Right forelimb (tissue), 1 donor: ENCODE measurements at places on chromosomes 12 and 14.

DNA sequence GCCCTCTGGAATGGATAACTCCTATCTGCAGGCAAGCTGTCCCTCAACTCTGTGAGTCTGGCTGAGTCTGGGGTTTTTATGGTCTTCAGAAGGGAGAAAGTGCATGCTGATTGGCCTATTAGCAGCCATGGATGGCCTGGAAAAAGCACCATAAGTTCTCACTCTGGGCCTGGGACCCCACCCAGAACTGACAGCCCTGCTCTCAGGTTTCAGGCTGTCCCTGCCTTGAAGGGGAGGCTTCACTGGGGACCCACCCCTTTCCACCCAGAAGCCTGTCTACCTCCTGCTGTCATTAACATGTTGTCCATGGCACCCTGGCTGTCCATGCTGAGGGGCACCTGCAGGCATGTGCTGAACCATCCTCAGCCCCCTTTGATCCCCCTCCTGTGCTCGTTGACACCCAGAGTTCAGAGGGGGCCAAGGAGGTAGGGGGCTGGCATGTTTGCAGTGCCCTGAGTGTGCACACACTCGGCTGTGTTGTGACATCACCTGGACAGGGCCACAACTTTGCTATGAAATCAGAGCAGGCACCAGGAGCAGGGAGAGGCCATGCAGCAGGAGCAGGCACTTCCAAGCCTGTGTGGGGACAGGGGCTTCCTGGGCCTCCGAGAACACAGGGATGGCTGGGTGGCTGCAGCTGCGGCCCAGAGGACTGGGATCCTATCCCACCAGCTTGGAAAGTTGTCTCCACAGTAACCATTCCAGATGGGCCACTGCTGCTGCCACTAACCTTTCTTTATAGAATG, 84.7 kb downstream of the ACSS3 start:
- DNase-seq, result no peak

GRCh38 chr12:3091382-3092241, 14.4 kb downstream of the TSPAN9 start:
- no peak for DNase-seq

DNA sequence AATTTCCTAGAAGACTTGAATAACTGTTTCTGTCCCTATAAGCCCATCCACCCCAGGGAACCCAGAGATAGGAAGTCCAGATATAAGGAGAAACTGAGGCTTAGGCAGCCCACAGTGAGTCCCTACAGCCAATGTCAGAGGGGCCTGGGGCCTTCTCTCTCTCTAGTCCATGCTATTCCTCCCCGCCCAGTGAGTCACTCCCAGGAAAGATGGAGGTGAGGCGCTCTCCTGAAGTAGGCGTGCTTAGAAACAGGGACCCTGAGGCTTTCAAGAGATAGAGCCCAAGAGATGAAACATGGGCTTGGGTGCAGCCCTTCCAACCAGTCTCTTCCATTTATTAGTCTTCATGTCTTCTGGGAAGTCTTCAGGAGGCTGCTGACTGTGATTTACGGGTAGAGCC, 2.3 kb upstream of the SMUG1 start:
- DNase-seq, result no peak

DNA sequence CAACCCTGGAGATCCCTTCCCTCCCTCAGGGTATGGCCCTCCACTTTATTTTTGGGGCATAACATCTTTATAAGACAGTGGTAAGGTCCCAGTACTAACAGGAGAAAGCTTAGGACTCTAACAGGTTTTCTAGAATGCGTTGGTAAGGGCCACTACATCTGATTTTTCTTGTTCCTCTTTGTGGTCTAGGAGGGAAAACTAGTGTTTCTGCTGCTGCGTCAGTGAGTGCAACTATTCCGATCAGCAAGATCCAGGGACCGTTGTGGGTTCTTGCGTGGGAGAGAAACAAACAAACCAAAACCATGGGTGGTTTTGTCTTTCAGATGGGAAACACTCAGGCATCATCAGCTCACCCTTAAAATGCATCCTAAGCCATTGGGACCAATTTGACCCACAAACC, 123.6 kb upstream of the SLC16A7 start:
- DNase-seq, result no peak

DNA sequence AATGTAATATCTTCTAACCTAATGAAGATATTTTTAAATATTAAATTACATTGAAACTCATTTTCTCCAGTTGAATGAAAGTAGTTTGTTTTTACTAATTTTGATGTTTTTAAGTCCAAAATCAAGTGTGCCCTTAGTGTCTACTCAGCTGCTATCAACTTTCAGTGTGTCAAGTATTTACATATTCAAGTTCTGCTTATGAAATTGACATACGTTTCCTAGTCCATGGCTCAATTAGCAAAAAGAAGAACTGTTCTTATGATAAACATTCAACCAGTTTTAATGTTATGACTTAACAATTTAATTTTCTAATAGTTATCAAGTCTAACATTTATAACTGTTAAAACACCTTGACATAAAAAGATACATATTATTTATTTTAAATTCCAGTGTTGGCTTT, 137.1 kb downstream of the DUSP6 start:
- no peak for DNase-seq

- DNase-seq, result no peak
These were observed 42.9 kb downstream of the CMAS start for GRCh38 chr12:22088886-22089285.

DNA sequence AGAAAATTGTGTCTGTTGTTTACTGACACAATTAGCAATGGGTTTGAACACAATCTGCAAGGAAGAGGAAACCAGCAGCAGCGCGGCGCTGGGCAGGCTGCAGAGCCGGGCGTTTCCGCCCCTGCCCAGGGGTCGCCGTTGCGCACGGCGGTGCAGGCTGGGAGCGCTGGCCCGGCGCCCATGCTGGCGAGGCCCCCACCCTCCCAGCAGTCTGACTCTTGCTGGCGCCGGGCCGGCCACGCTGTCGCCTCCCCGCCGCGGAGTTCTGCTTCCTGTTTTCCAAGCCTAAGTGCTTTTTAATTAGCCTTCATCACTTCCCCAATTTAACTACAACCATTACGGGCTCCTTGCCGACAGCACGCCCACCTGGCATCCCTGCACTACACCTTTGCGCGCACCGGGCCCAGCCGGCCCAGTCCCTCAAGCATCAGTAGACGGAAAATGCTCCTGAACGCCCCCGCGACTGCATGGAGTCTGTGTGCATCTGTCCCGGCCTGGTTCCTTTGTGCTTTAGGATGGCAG, 212.1 kb downstream of the GXYLT1 start:
- peak; percentile 76 for DNase-seq

- no peak for DNase-seq
These were observed 18.0 kb downstream of the TMEM63C start for GRCh38 chr14:77199590-77199989.

DNA sequence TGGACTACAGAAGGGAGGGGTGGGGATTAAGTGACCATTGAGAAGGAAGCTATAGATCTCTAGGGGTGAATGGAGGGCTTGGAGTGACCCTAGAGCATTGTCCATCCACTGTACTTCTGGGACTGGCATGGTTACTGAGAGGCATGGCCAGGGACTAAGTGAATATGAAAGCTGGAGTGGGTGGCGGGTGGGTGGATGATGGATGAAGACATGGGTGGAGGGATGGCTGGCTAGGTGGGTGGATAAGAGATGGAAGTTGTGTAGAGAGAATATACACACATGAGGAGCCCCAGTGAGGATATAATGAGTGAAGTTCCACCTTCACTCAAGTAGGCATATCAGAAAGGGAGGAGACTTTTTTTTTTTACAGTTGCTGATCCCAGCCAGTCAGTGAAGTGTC, 65.5 kb upstream of the NRXN3 start:
- no peak for DNase-seq

- no peak for DNase-seq
These were observed 88.1 kb downstream of the DNAI7 start for GRCh38 chr12:25106818-25107217.

GRCh38 chr14:81066672-81067071, 111.3 kb downstream of the TSHR start:
- DNase-seq, result no peak

- DNase-seq, result no peak
These were observed 2.2 kb upstream of the EP400 start for GRCh38 chr12:131947482-131948027.

DNA sequence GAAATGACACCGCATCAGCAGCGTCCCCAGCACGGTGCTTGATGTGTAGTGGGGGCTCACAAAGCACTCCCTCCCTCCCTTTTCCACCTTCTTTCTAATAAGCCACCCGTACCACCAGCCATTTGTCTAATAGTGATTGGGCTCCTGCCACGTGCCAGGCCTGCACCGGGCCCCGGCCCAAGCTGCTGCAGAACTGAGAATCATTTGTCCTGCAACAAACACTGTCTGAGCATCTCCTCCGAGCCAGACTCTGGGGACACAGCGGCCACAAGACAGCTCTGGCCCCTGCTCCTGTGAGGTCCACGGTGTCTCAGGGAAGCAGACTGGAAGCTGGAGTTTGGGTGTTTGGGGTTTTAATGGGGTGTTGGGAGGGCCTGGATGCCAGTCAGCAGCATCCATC, 43.9 kb downstream of the MVK start:
- DNase-seq, result no peak

- no peak for DNase-seq
These were observed 9.7 kb upstream of the RAN start for GRCh38 chr12:130862161-130862560.

DNA sequence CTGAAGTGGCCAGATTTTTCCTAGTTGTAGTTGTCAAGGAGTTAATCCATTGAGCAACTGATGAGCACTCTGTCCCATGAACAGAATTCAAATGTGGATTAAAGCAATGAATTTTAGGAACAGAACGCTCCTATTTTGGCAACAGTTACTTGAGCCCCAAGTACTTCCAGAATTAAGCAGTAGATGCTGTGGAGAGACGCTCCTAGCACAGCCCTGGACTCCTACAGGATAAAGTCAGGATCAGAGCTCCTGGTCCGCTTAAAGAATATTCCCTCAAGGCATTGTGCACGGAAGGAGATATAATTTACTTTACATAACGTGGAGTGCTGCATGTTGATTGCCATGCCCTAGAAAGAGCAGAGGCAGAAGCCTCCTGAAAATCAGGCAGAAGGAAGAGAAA, 53.4 kb downstream of the FLRT2 start:
- no peak for DNase-seq

GRCh38 chr12:28844718-28845117, 304.4 kb upstream of the FAR2 start:
- no peak for DNase-seq

DNA sequence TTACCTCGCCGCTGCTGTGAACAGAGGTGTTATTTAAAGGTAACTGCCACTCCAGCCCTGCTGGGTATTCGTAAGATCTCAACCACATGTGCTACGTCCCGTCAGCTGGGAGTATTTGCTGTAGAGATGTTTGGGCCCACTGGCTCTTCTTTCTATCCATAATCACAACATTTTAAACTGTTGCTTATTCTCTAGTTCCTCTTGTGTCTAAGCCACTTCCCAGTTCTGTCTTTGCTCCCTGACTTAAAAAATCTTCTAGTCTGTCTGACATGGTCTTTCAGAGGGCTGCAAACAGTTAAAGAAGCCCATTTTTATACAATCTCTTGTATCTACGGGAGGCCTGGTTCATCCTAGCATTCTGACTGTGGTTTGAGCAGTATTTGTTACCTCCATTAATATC, 33.2 kb upstream of the HELB start:
- no peak for DNase-seq

GRCh38 chr14:101711041-101711856, 50.3 kb upstream of the PPP2R5C start:
- no peak for DNase-seq

GRCh38 chr12:89695830-89696229, 12.8 kb downstream of the ATP2B1 start:
- DNase-seq, result no peak

DNA sequence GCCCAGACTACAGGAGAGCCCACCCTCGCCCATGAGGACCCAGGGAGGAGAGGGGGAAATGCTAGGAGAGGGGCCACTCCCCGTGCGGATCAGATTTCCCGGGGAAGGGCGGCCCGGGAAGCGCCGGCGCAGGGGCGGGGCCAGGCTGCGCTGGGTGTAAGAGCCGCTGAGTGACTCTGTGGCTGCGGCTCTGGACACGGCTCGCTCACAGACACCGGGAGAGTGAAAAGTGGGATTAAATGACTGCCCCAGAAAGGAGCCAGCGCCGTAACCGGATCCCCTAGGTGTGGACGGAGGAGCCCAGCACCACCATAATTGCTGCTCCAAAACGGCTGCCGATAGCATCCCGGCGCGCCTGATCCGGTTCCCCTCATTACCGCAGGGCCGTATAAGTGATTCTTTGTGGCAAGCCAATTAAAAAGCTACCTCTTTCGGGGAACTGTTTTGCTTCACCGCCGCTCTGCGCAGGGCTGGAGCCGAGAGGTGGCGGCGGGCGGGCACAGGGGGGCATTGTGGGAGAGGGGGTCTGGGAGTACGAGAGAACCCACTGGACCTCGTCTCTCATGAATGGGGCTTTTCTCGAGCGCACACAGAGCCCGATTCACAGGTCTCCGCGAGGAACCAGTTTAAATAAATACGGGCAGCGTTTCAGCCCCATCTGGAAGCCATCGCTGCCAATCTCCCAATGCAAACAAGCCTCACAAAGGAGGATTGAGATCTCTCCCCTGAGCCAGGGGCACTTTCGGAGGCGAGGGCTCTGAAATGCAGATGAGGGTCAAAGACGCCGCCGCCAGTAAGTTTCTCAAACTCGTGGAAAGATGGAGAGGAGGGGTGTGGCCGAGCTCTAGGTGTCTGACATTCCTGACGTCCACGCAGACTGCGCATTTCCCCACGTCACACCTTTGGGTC, 2.5 kb downstream of the COL2A1 start:
- DNase-seq, result peak; percentile 82

DNA sequence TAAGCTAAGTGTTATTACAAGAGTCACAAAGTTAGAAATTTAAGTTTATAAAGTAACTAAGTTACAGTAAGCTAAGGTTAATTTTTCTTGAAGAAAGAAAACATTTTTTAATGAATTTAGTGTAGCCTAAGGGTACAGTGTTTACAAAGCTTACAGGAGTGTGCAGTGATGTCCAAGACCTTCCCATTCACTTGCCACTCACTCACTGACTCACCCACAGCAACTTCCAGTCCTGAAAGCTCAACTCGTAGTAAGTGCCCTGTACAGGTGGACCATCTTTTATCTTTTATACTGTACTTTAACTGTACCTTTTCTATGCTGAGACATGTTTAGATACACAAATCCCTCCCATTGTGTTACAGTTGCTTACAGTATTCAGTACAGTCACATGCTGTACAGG, 60.9 kb upstream of the TMEM263 start:
- DNase-seq, result no peak

- DNase-seq, result peak; percentile 72
These were observed 313.1 kb downstream of the GALC start for GRCh38 chr14:87679866-87680265.

GRCh38 chr14:101022916-101023435, 119.5 kb upstream of the RTL1 start:
- DNase-seq, result peak; percentile 25

DNA sequence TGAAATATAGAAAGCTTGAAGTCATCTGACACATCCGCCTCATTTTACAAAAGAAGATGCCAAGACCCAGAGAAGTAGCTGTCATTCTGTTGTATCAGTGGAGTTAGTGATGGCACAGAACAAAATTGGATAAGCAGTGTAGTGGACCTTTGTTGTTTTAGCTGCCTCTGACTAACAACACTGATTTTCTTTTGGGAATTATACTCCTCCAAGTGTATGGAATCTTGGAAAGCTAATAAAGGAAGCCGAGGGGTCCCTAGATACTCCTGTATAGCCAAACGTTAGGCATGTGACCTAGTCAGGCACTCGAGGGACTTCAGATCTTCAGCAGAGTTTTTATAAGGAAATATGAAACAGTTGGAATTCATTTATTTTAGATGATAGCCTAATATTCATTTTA, 94.5 kb downstream of the OTOGL start:
- no peak for DNase-seq

- no peak for DNase-seq
These were observed 217.2 kb downstream of the C12orf50 start for GRCh38 chr12:87812030-87812429.
